ENCODE measurements at places on chromosomes 13 and 19.

DNA sequence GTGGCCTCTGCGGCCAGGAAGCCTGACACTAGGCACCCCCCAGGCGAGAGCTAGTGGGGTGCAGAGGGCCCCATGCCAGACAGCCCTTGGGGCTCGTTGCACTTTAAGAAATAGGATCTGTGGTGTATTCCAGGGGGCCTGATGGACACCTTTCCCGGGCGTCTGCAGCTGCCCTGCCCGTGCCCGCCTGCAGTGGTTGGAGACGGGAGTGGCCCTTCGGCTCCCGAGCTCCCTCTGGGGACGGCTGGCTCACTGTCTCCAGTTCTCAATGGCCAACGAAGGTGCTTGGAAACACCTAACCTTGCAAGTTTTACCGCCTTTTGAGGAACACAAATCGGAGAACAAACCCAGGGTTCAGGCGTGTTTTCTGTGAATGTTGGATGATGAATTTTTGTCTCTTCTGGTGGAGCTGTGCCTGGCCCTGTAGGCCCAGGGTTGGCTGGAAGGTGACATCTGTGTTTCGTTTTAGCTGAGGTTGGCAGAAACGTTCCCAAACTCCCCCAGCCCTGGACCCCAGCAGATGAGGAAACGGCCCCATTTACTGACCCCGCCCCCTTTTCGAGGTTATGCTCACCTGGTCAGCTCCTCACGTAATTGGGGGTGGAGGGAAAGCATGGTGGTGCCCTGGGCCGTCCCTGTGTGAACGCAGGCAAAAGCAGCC, 17.4 kb upstream of the NPAS1 start:
- DNase-seq, result no peak

- DNase-seq, result no peak
These were observed 648.0 kb downstream of the DACH1 start for GRCh38 chr13:71218960-71219359.

DNA sequence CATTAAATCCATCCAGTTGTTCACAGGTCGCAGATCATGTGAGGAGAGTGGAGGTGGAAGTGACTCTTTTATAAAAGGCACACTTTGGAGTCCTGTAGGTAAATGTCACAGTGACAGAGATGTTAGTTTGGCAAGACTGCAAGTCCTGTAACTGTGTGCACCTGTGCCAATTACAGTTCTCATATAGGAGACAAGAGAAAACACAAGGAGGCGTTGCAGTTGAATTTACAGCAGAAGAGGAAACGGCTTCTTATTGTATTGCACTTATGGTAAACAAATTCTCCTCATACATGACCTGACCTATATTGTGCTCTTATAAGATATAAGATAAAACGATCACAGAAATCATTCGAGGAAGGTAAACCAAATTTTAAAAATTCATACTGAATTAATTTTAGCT, 732.8 kb upstream of the SLC10A2 start:
- DNase-seq, result no peak

DNA sequence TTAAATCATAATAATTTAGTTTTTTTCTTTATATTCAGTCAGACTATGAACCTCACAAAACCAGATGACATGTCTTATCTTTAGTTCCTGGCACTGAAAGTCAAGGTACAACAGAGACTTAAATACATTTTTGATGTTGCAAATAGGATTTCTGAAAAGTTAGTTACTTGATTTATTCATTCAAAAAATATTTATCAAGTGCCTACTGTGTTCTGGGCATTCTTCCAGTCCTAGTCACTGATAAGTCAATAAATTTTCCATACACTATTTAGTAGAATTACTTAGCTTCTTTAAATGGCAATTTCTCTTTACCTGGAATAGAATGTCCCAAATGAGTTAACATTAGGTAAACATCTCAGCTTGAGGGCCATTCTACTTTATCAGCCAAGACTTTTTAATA, 938.3 kb upstream of the PCDH9 start:
- DNase-seq, result no peak

DNA sequence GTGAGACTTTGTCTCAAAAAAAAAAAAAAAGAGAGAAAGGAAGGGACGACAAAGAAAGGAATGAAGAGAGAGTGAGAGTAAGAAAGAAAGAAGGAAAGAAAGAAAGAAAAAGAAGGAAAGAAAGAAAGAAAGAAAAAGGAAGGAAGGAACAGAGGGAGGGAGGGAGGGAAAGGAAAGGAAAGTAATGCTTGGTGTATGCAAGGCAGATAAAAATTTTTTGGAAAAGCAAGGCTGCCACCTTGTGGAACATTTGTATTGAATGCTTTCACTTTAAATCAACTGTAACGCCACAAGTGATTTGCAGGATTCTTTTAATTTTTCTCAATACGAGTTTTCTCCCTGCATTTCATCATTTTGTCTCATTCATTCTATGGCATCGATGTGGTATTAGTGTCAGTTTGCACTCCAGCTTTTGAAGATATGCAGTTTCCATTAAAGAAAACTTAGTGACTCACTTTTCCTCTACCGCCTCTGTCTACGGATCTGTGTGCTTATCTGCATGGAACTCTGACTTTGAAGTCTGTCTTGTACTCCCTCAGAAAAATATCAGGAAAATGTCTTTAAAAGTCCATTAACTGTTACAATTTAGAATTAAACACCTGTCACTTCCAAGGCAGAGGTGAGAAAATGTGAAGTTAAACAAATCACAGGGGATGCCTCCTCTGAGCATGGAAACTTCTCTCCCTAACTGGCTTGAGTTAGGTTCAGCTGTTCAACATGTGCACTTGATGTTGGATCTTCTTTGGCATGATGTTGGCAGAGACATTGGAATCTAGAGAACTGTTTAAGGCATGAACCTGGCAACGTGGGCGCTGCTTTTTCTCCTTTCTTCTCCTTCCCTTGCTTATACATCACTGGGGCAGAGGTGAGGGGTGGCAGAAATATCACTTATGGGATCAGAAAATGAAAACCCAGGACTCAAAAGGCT, 20.0 kb upstream of the ZDHHC20 start:
- no peak for DNase-seq

- no peak for DNase-seq
These were observed 224.2 kb upstream of the IRS2 start for GRCh38 chr13:110010404-110011138.

GRCh38 chr13:105565136-105565727, 970.2 kb downstream of the EFNB2 start:
- no peak for DNase-seq

DNA sequence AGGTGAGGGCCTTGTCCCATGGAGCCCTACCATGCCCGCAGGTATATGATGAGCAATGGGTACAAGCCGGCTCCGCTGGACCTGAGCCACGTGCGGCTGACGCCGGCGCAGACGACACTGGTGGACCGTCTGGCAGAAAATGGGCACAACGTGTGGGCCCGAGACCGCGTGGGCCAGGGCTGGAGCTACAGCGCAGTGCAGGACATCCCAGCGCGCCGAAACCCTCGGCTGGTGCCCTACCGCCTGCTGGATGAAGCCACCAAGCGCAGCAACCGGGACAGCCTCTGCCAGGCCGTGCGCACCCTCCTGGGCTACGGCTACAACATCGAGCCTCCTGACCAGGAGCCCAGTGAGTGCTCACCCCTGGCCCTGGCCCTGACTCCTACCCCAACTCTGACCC, 32.6 kb downstream of the RYR1 start:
- no peak for DNase-seq

DNA sequence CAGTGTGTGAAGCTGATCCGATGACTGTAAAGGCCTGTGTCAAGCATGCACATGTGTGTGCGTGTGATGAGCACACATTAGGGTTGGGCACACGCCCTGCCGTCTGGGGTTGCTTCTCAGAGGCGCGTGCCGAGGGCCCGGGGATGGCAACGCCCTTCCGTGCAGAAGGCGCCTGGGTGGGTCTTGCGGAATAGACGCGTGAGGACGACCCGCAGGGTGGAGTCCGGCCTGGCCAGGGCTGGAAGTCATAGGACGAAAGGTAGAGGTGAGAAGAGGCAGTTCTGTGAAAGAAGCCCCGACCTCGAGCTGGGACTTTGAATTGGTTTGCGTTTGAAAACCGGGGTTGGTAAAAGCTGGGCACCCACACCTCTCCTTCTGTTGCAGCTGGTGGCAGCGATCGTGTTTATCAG, 35.7 kb downstream of the TMEM255B start:
- peak; percentile 56 for DNase-seq

DNA sequence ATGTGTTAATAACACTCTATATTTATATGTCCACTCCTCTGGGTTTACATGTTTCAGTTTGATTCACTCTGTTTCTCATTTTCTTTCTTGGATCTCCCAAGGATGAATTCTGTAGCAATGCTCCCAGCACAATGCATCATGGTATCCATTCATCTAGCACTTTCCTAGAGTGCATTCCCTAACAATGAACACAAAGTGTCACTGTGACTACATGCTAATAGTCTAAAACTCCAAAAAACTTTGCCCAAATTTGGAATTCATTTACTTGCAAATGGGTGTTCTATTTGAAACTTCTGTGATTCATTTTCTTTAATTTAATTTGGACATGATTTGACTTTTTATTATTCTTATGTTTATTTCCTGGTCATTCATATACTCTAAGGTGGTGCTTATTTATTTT, 286.3 kb downstream of the POU4F1 start:
- no peak for DNase-seq

DNA sequence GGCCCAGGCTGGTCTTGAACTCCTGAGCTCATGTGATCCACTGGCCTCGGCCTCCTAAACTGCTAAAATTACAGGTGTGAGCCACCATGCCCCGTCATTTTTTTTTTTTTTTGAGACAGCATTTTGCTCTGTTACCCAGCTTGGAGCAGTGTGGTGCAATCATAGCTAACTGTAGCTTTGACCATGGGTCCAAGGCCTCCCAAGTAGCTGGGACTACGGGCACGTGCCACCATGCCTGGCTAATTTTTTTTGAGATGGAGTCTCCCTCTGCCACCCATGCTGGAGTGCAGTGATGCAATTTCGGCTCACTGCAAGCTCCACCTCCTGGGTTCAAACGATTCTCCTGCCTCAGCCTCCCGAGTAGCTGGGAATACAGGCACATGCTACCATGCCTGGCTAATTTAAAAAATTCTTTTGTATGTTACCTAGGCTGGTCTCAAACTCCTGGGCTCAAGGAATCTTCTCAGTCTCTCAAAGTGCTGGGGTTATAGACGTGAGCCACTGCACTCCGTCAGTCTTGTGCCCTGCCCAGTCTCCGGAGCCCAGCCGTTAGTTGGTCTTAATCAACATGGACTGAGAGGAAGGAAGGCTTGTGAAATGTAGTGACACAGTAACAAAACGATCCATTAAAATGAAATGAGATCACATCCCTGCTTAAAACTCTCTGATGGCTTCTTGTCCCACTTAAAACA, 1.4 kb upstream of the LRG1 start:
- no peak for DNase-seq

- DNase-seq, result no peak
These were observed 5.5 kb downstream of the CCNE1 start for GRCh38 chr19:29817316-29817715.

DNA sequence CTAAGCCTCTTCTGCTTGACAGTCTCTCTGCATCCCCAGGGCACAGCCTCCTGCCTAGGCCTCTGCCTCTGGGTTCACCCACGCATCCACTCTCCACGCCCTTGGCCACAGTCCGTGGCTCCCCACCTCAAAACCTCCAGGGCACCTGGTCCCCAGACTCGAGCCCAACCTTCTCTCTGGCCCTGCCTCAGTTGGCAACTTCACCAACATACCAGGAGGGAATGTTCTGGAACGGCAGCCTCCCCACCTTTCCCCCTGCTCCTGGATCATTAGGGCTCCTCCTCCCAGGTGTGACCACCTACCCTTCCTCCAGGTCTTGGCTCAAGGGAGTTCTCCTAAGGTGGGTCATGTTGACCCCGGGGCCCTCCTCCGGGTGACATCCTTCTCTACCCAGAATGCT, 69.1 kb downstream of the SOX1 start:
- no peak for DNase-seq

- DNase-seq, result no peak
These were observed 1794.2 kb downstream of the SLITRK5 start for GRCh38 chr13:89465366-89465765.

DNA sequence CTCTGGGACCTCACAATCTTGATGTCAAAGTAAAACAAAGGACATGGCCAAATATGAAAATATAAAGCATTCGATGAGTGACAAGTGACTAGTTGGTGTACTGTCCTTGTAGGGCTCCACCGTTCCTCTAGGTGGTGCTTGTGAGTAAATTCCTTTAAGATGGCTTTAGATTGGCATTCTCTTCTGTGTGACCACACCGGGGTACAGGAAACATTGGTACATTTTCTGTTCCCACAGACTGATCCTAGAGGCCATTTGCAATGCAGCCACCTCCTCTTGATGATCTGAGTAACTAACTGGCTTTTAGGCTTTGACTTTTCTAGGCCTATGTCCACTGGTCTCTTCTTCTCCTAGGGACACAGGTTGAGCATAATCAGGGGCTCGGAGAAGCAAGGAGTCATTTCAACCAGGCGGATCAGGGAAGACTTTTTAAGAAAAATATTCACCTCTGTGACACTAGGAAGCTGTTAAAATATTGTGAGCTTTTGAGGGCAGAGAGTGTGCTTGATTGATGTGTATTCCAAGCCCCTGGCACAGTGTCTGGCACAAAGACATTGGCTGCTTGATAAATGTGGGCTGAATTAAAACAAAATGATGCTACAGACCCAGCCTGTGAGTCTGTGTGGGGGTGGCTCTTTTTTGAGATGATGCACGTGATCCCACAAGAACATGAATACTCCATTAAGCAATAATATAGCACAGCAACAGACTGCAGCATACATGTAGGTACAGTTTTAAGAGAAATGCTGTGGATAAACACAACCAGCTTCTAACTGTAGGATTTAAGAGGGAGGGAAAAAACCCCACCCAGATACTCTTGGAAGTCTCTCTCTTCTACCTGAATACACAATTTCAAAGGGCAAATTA, 21.0 kb downstream of the EPSTI1 start:
- DNase-seq, result no peak

DNA sequence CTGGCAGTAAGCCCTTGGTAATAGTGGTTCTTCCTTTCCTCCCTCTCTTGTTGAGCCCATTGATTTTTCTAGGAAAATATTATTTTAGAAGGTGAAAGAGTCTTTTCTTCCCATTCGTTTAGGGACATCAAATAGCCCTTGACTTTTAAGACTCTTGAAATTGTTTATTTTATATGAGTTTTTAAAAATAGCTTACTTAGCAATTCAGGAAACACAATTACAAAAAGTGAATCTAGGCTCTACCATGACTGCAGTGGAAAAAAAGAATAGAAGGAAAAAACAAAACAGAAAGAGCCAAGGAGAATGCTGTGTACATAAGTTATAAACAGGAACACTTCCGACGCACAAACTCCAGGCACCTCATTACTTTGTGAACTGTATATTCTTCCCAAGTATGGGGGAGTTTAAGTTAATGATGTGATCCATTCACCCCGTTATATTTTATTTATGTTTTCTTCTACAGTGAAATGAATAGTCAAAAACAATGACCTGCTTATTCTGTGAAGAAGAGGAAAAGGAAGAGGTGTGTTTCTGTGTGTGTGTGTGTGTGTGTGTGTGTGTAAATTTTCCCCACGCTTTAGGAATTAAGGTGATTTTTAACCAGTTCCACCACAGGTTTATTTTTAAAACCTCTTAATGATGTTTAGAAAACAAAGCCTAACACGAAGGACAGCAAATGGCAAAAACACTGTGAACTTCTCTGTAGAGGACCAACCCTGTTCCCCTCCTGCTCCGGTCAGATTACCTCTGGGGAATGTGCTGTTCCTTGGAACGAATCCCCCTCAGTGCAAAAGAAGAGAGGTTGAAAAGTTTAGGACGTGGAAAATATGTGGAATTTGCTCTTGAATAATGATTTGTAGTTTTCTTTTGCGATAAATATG, 266.3 kb downstream of the KLF5 start:
- no peak for DNase-seq
